ENCODE measurements at places on chromosomes 1 and 21.

- DNase-seq = no peak
These were observed 35.8 kb downstream of the NDUFS5 start for GRCh38 chr1:39061951-39062350.

DNA sequence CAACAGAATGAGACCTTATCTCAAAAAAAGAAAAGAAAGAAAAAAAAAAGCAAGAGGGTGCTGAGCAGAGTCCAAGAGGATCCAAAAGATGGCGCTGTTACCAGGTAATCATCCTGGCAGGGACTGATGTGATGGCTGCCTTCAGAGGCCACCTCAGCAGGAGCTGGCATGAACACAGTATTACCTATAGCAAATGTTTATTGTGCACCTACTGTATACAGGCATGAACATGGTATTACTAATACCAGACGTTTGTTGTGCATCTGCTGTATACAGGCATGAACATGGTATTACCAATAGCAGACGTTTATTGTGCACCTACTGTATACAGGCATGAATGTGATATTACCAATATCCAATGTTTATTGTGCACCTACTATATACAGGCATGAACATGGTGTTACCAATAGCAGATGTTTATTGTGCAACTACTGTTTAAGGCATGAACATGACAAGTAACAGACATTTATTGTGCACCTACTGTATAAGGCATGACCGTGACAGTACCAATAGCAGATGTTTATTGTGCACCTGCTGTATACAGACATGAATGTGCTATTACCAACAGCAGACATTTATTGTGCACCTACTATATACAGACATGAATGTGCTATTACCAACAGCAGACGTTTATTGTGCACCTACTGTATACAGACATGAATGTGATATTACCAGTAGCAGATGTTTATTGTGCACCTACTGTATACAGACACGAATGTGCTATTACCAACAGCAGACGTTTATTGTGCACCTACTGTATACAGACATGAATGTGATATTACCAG is 115.1 kb upstream of the TMEM51 start:
- DNase-seq = no peak

- no peak for DNase-seq
These were observed 523.0 kb downstream of the PTPRC start for GRCh38 chr1:199161766-199162303.

DNA sequence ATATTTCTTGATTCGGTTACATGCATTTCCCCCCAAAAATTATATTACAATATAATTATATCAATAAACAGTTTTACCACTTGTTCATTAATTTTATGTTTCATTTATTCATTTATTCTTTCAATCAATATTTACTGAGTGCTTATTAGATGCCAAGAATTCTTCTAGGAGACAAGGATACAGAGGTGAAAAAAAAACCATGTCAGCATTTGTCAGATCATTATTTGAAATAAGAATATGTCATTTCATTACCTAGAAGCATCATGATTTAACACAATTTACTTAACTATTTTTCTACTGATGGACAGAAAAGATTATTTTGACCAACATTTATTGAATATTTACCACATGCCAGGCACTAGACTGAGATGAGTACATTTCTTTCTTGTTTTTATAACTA is 512.7 kb downstream of the LMO4 start:
- DNase-seq = no peak

GRCh38 chr1:45300669-45300997 is 26.1 kb upstream of the HPDL start:
- DNase-seq = no peak

DNA sequence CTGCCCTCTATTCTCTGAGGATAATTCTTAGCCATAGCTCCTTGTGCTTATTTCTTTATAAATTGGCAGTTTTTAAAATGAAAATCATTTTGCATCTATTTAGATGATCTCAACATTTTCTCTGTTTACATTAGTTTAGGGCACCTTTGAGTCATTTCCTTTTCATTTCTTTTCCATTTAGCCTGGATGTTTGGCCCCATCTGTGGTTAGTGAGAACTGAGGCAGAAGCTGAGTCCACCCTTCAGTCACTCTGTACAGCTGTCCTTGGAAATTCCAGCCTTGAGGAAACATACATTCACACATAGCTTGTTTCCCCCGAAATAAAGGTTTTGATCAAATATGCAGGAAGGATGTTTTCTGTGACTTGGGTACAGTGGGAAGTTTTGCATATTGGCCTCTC is 123.7 kb downstream of the NTNG1 start:
- DNase-seq = peak; percentile 48

DNA sequence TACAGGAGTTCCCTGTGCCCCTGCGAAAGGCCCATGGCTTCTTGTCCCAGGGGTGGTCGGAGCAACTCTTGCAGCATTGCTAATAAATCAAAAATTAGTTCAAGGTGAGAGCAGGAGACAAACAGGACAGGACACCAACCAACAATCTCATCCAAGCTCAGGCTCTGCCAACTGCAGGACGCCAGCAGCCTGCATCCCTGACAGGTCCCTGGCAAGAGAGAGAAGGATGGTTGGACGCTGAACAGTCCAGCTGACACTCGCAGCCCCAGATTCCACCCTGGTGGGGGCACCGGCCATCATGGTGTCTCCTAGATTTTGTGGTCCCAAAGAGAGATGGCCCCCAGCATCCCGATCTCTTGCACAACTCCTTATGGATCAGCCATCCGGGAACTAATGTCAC is 142.1 kb upstream of the VAMP3 start:
- no peak for DNase-seq

DNA sequence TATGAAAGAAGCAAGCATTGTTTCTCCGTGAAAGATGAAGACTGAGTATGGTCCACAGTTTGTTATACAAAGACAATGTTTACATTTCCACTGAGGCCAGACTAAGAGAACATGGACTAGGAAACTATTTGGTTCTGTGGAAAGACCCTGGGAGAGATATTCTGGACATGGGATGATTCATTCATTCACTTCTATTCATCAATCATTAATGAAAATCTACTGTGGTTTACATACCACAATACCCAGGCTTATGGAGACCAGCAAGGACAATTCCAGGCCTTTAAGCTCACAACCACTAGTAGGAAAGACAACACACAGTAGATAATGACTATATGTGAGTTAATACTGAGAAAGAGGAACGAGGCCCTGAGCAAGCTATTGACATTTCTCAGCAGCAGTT is 125.4 kb downstream of the TBX15 start:
- DNase-seq = peak; percentile 16

GRCh38 chr1:16386454-16387113 is 19.5 kb downstream of the SZRD1 start:
- DNase-seq = peak; percentile 79

GRCh38 chr1:154326546-154327465 is 1.5 kb downstream of the ATP8B2 start:
- peak; percentile 73 for DNase-seq

- no peak for DNase-seq
These were observed 27.9 kb downstream of the PGM1 start for GRCh38 chr1:63621075-63621474.

- no peak for DNase-seq
These were observed 67.5 kb upstream of the MUTYH start for GRCh38 chr1:45407629-45408287.

- peak; percentile 96 for DNase-seq
These were observed 10.0 kb downstream of the PDPN start for GRCh38 chr1:13593511-13594131.

DNA sequence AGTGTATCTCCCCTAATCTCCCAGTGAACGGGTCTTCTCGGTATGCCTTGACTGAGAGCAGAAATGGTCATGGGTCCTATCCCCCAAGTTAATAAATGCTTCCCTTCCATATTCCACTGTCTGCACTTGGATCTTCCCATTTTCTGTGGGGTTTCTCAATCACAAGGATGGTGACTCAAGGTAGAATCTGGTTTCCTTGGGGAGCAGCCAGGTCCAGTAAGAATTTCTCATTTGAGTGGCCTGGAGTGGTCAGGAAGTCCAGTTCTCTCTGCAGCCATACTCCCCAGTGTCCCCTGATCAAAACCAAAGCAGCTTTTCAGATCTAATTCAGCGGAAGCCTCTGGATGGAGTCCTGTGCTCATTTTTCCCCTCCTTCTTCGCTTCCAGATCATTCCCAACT is 14.8 kb upstream of the SLC27A3 start:
- no peak for DNase-seq

GRCh38 chr1:154955039-154955717 is 721 bp downstream of the PBXIP1 start:
- peak; percentile 76 for DNase-seq

DNA sequence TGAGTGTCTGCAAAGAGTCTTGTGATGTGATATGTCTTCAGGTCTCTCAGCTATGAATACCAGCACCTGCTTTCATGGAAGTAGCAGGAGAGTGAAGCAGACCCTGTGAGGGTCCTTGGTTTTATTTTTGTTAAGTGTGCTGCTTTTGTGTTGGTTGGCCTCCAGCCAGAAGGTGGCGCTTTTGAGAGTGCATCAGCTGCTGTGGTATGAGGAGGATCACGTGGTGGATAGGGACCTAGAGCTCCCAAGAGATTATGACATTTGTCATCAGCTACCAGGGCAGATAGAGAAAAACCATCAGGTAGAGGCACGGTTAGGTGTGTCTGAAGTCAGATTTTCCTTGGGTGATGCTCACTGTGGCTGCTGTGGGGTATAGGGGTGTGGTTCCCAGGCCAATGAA is 1232.1 kb downstream of the MRPL39 start:
- DNase-seq = no peak

DNA sequence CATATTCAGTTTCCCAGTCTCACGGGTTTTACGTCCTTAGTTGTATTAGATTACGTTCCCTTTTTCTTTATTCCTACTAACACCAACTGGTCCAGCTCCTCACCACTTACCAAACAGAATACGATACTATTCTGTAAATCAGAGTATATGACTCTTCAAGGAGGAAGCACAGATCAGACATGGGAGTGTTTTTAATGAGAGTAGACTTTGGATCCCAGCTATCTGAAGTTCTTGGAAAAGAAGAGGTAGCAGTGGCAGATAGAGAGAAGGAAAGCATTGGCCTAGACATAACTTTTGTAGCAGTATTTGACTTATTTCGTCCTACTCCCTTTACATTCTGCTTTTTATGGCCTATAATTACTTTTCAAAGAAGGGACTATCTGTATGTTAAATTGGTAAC is 24.1 kb upstream of the PLA2G4A start:
- no peak for DNase-seq

- peak; percentile 70 for DNase-seq
These were observed 17.2 kb downstream of the CDCP2 start for GRCh38 chr1:54135436-54136120.

- no peak for DNase-seq
These were observed 36.9 kb upstream of the OR2B11 start for GRCh38 chr1:247494767-247495166.

- no peak for DNase-seq
These were observed 1104.2 kb upstream of the TMPRSS15 start for GRCh38 chr21:19507682-19508260.

- DNase-seq = no peak
These were observed 296.1 kb upstream of the SGIP1 start for GRCh38 chr1:66237722-66238479.

GRCh38 chr1:94285031-94285654 is 47.8 kb upstream of the ARHGAP29 start:
- DNase-seq = no peak

DNA sequence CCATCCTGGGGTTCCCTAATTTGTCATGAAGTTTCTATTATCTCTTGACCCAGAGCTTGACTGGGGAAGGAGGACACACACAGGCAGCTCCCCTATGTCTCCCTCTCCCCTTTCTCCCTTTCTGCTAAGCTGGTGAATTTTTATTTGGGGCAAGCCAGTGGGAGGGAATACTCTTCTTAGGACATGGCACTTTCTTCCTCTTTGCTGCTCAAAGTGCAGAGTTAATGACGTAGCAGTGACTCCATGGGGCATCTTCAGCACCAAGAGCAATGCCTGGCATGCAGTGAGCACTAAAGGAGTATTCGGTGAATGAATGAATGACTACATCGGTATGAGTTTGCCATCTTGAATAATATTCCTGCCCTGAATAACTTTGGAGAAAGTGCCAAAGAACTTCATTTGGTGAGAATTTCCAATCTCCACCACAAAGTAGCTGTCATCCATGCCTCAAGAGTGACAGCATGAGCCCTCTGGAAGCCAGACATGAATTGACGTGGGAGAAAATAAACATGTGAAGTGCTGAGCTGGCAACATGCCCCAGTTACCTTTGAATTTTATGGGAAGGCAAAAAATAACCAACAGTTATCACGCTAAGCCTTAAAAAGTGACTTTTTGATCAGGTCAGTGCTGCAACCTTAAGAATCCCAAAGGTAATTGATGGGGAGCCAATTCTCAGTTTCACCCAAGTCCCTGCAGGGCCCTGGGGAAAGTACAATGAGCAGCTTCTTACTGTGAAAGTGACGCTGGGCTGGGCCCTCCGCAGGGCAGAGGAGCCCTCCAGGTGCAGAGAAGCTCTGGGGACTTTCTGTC is 22.1 kb upstream of the ATF3 start:
- no peak for DNase-seq

DNA sequence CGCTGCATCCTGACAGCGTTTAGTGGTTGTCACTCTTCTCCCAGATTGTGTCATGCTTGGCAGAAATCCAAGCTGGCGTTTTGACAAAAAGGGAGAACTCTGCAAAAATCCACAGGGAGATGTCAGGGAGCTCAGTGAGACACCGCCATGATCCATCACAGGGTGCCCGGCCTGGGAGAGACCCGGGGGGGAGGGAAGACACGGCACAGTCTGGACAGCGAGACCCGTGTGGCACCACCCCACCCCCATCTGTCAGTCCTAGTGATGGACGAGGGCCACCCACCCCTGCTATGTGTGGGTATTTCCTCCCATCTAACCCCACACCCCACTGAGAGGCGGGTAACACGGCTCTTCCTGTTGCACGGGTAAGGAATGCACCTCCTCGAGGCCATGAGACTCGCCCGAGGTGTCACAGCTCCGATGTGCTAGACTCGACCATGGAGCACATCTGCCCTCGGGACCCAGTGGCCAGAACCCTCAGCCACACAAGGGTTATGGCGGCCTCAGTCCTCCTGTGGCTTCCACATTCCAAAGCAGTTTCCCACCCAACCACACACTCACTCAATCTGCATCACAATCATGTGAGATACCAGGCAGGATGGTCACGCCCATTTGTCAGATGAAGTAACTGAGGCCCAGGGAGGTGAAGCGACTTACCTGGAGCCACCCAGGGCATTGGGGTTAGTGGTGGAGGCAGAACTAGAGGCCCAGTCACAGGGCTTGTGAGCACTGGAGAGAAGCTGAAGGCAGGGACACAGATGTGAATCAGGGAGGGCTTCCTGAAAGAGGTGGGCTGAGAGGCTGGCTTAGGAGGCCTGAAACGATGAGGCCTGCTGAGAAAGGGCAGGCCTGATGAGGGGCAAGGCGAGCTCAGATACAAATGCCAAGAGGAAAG is 688.5 kb downstream of the MATN1 start:
- DNase-seq = peak; percentile 14

- DNase-seq = peak; percentile 94
These were observed 20.8 kb upstream of the LAPTM5 start for GRCh38 chr1:30778154-30778978.

- no peak for DNase-seq
These were observed 115.4 kb upstream of the TIAM1 start for GRCh38 chr21:31459457-31459856.

Measured in astrocyte (in vitro differentiated cells and primary cell).